Kidney capillary endothelial cell (primary cell): ENCODE measurements at places on chromosomes 4 and X.

- DNase-seq = no peak
Observed at GRCh38 chr4:152651473-152652060, 28.2 kb downstream of the TMEM154 start.

DNA sequence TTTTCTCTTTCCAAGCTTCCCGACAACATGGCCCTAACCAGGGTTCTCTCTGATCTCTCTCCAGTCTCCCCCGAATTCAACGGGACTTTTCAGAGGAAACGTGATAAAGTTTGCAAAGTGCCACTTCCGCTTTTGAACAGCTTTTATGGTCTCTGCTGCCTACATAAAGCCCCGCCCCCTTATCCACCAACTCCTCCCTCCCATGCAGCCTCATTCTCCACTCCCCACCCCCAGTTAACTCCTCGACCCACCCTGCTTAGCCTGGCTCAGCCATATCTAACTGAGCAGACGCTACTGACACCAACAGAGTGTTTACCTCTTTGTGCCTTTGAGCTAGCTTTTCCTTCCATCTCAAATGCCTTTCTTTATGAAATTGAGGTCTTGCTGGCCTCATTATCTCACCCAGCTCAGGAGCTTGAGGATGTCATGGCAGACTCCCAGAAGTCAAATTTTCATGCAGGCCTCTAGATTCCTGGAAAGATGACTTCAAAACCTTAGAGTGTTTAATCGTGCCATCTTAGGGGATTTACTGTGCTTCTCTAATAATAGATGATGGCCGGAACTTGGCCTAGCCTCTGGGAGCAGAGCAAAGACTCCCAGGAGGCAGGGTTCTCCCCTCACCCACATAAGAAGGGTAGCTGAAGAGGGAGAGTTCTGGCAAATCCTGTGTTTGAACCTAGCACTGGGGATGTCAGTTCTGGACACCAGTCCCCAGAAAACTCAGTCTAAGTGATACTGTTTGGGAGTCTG, 606.0 kb downstream of the BCOR start:
- DNase-seq = no peak

DNA sequence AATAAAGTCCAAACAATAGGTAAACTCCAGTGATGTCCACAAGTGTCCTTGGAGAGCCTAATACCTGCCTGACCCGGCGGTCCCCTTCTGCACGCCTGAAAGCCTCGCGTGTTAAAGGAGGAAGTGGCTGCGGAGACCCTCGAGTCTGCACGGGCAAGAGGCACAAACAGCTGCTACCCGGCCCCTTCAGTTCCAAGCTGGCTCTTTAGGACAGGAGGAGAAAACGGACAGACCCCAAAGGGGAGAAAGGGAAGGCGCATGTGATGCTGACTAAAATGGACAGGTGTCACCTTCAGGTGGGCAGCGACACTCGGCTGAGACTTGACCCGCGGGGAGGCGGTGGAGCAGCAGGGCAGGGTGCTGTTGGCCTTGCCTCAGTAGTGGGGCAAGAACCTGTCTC, 102.7 kb upstream of the TENM3 start:
- DNase-seq = no peak

GRCh38 chr4:7060346-7061150, 7.3 kb downstream of the GRPEL1 start:
- DNase-seq = no peak

- no peak for DNase-seq
Observed at GRCh38 chrX:54116391-54116790, 66.7 kb downstream of the FAM120C start.
